T-cell (primary cell): ENCODE measurements at places on chromosomes 12 and 14.
A peak's percentile ranks its signal among the peaks of the same experiment; 100 is the strongest.

GRCh38 chr12:104533134-104533533, 76.4 kb downstream of the CHST11 start:
- no peak for DNase-seq

DNA sequence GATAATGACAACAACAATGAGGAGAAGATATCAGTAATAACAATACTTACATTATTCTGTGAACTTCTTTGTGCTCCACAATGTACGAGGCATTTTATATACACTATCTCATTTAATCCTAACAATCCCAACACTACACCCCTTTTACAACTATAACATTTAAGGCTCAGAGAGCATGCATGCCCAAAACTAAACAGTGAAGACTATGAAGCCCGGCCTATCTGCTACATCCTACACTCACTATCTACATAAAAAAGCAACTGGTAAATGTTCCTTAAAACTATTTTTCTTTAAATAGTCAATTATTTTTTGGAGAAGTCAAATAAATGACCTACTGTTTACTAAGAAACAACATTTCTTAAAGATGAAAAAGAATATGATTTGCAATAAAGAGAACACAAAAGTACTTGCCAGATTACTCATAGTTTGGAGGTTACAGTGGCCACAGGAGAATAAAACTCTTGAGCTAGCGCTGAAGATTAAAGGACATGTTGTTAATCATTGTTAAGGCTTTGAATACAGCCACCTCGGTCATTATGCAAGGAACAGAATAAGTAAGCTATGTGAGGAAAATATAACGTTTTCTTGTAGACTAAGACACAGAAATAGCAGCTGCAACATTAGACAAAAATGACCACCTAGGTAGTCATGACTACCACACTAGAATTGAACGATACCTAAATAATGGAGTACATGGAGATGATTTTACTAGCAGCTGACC, 56.7 kb downstream of the EPS8 start:
- no peak for DNase-seq

- no peak for DNase-seq
These were observed 244.9 kb downstream of the PRKD1 start for GRCh38 chr14:29682789-29683188.

GRCh38 chr12:124685689-124686369, 118.4 kb upstream of the NCOR2 start:
- no peak for DNase-seq

DNA sequence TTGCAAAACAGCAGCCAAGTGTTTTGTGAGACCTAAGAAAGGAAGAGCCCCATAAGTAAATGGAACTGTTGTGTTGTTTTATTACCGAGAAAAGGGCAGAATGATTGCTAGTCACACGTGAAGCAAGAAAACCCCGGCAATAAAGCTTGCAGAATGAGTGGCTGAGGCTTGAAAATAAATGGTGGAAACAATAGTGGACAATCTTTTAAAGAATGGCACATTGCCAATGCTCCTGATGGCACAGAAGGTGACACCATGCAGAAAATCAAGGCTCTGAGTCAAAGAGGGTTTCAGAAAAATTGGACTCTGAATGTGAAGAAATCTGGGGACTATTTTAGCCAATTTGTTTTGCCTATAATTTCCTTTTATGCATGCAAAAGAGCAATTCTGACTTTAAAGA, 4.0 kb upstream of the AQP2 start:
- DNase-seq: no peak

DNA sequence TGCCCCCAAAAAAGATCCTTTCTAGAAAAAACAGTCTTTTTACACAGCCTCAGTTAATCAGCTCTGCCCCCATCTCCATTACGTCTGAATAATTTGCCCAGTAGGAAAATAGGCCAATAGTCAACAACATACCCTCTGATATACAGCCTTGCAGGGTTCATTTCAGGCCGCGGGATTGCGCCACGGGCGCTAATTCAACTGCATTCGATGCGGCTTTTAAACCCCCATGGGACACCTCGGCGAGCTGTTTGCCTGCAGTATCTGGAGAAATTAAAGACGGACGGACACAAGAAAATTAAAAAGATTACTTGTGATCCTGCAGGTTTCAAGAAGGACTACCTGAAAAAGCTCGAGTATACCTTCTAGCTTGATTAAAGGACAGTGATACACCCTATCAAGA, 36.1 kb downstream of the ERP29 start:
- DNase-seq: no peak

GRCh38 chr14:56413721-56414120, 165.9 kb upstream of the TMEM260 start:
- DNase-seq: no peak

GRCh38 chr14:87869619-87870583, 123.1 kb downstream of the GALC start:
- DNase-seq: no peak

DNA sequence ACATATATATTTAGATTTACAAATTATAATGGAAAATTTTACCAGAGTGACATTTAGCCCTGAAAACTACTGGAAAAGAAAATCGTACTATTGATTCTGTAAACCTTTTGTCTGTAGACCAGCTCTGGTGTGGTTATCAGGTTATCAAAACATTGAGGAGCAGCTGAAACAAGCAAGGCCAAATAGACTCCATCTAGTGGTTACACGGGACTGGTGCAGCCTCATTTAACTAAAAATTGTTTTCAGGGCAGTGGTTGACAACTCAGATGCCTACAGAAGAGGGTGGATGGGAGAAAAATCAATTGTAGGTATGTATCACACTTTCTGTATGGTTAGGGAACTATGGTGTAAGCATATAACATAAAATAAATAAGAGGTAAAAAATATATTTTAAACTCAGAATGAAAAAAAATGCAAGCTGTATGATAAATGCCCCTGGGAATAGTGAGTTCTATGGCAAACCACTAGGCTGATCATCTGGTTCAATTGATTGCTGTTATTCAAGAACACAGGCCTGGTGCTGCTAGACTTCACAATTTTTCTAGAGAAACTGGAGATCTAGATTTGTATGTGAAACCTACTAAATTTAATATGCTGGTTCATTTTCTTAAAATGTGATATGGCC, 51.2 kb downstream of the ACSS3 start:
- DNase-seq: no peak

DNA sequence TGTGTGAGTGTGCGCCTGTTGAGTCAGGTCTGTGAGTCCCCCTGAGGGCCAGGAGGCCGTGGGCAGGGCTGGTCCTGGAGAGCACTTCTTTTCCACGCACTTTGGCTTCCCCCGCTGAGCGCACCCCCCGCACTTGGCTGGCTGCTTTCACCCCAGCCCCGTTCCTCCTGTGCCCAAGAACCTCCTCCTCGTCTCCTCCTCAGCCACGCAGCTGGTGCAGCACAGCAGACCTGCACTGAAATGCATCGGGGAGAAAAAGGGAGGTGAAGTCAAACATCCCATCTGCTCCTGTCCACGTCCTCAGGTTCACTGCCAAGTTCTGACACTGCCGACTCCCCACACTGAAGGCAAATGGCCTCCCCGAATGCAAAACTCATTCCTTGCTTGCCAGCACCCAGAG, 362.7 kb upstream of the SFSWAP start:
- no peak for DNase-seq

DNA sequence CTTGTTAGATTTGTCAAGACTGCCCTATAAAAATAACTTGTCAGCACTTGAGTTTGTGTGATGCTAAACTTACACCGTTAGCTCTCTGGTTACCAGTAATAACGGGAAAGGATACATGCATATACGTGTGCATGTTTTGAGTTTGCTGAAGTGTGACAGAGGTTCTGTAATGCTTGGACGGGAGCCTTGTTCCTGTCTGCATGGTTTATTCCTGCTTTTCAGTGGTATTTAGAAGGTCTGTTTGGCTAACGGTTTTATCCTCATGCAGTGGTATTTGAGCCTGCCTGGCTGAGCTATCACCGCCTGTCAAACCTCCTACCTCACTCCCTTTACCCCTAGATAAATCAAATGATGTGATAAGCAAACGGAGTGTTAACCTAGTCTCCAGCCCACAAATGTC, 305.6 kb downstream of the GALC start:
- no peak for DNase-seq

DNA sequence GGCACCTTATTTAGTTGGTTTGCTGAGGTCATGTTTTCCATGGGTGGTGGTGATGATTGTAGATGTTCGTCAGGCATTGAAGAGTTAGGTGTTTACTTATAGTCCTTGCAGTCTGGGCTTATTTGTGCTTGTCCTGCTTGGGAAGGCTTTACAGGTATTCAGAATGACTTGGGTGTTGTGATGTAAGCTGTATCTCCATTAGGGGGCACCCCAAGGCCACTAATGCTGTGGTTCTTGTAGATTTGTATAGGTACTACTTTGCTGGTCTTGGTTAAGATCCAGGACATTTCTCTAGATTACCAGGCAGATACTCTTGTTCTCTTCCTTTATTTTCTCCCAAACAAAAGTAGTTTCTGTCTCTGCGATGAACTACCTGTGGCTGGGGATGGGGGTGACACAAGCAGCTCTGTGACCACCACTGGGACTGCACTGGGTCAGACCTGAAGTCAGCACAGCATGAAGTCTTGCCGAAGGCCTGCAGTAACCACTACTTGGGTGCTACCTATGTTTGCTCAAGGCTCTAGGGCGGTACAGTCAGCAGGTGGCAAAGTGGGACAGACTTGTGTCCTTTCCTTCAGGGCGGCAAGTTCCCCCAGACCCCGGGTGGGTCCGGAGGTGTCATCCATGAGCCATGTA, 35.8 kb upstream of the FBXO33 start:
- no peak for DNase-seq

- DNase-seq: peak; percentile 54
These were observed 8.7 kb upstream of the SPATS2 start for GRCh38 chr12:49358483-49359141.
